ENCODE measurements at places on chromosomes 2 and 18.

- no peak for DNase-seq
These were observed 86.6 kb downstream of the EPHA4 start for GRCh38 chr2:221485503-221485870.

DNA sequence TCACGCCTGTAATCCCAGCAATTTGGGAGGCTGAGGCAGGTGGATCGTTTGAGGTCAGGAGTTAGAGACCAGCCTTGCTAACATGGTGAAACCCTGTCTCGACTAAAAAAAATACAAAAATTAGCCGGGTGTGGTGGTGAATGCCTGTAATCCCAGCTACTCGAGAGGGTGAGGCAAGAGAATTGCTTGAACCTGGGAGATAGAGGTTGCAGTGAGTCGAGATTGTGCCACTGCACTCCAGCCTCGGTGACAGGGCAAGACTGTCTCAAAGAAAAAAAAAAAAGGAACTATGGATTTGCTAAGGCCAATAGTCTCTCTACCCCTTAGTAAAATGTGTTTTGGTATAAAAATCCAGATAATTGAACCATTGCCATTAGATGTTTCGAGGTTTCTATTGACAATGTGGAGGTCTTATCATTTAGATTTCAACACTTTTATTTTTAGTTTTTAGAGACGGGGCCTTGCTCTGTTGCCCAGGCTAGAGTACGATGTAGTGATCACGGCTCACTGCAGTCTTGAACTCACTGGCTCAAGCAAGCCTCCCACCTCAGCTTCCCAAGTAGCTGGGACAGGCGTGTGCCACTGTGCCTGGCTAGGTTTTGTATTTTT lies 1.1 kb upstream of the TXNDC2 start:
- no peak for DNase-seq

GRCh38 chr2:198408171-198408570 lies 603.8 kb downstream of the PLCL1 start:
- DNase-seq: no peak

DNA sequence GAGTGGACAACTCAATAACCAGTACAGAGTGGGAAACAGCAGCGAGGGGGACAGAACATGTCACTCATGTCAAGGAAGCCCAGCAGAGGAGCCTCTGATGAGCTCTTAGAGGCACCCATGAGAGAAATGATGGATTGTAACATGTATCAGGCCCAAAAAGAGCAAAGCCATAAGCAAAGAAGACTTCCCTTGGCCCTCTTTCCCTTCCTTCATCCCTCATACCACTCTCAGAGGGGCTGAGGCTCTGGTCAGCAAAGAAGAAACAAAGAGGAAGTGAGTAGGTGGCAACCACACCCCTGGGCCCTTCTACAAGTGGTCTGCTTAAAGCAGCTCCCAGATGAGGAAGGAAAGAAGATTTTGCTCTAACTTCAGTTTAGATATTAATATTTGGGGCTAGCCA lies 112.8 kb downstream of the CDC42EP3 start:
- no peak for DNase-seq

- no peak for DNase-seq
These were observed 182.7 kb upstream of the SIX2 start for GRCh38 chr2:45191976-45192375.

- DNase-seq: peak; percentile 34
These were observed 238.2 kb upstream of the SOX11 start for GRCh38 chr2:5454051-5454390.

GRCh38 chr2:231015478-231015877 lies 19.6 kb downstream of the SPATA3 start:
- no peak for DNase-seq

DNA sequence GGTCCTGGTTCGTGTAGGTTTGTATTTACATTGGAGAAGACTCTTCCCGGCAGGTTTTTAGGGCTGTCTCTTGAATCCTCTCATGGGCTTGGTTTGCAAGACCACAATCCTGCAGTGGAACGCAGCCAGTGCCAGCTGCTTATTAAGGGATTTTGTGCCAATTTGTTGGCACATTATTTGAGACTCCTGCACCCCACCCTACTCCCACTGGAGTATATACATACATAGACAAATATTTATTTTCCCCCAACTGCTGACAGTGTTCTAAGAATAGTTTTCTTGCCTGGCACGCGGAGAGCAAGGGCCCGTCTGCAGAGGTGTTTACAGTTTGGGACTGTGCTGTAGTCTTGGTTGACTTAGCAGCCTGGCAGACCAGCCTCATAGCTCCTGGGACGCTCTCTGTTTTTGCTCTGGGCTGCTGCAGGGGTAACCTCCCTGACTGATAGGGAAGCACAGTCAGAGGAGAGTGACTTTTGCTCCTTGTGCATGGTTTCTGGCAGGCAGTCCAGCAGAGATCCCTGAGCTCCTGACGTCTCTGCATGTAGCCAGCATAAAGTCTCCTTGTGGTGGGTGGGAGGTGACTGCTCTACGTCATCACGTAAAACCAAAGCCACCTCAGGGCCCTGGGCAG lies 1.9 kb downstream of the LDLRAD4 start:
- DNase-seq: peak; percentile 53

DNA sequence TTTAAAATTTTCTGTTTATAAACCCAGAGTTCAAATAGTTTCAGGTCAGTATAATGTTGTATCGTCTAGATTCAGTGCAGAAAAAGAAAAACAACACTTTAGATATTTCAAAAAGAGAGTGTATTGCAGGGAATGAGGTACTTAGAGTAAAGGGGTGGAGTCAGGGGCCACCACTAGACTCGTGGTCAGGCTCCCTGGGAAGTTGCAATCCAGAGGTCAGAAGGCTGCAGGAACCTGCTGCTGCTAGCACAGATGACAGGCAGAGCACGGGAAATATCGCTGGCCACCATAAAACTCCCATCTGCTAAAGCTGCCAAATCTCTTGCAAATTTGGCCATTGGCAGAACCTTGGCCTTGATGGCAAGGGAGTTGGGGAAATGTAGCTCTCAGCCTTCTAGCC lies 64.6 kb downstream of the THNSL2 start:
- no peak for DNase-seq

DNA sequence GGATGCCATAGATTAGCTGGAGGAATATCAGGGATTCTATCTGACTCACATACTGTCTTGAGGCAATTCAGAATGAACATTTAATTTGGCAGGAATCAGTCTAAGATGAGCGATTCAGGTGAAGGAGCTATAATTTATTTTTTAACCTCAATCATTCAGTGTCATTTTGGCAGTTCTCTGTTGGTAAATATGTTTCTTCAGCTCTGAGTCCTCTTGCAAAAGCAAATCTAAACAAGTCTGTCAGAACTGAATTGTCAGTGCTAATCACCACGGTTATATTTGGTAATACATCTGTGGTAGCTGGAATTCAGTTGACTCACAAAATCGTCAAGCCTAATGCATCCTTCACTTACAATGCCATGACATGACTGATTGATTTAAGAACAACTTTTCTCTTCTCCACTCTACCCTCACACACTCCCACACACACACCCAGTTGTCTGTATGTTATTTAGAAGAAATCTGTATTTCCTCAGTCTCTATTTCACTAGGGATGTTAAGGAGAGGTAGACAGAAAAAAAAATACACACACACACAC lies 516.6 kb upstream of the NXPH2 start:
- DNase-seq: no peak

- DNase-seq: no peak
These were observed 726.0 kb downstream of the KCNJ3 start for GRCh38 chr2:155424518-155424917.

GRCh38 chr2:21020668-21021288 lies 23.1 kb downstream of the APOB start:
- DNase-seq: no peak

- no peak for DNase-seq
These were observed 137.2 kb downstream of the MTCL1 start for GRCh38 chr18:8842506-8842905.

DNA sequence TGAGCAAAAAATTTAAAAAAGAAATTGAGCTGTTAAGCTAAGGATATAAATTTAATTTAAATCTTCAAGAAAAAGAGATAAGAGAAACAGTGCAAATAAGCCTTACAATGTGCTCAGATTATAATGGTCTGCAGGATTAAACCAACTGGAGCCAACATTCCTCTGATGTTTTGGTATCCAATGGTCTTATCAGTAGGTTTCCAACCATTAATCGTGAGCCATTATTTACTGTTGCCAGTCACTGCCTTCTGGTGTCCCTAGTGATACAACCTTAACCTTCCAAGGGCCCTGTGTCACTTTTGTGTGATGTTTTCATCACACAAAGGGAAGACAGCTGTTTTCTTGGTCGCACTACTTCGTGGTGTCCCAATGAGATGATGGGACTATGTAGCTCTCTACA lies 134.5 kb upstream of the CTAGE1 start:
- no peak for DNase-seq

DNA sequence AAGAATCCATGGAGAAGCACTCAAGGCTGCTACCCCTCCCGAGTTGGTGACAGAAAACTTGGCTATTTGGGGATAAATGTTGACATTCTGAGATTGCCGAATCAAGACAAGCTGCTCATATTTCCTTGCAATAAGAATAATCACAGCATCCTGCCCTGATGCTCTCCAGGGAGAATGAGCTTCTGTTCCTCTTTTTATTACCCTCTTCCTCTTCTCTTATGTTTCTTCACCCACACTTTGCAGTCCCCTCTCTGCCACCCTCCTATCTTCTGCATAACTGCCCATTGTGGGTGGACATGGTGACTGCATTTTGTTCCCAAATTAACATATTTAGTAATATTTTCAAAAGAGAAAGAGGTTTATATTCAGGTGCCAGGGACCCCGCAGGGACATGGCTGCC lies 11.9 kb upstream of the MSGN1 start:
- no peak for DNase-seq

GRCh38 chr2:207616185-207616584 lies 9.0 kb downstream of the METTL21A start:
- DNase-seq: no peak

GRCh38 chr18:57910134-57910533 lies 107.0 kb upstream of the ATP8B1 start:
- no peak for DNase-seq

- DNase-seq: no peak
These were observed 1134.7 kb upstream of the CDH2 start for GRCh38 chr18:29311580-29311979.
